ENCODE measurements at places on chromosomes 2 and 18.

GRCh38 chr2:240294514-240294913 lies 140.9 kb upstream of the GPC1 start:
- DNase-seq = no peak

- peak; percentile 5 for DNase-seq
Observed at GRCh38 chr2:184938221-184938985, 340.1 kb downstream of the ZNF804A start.

DNA sequence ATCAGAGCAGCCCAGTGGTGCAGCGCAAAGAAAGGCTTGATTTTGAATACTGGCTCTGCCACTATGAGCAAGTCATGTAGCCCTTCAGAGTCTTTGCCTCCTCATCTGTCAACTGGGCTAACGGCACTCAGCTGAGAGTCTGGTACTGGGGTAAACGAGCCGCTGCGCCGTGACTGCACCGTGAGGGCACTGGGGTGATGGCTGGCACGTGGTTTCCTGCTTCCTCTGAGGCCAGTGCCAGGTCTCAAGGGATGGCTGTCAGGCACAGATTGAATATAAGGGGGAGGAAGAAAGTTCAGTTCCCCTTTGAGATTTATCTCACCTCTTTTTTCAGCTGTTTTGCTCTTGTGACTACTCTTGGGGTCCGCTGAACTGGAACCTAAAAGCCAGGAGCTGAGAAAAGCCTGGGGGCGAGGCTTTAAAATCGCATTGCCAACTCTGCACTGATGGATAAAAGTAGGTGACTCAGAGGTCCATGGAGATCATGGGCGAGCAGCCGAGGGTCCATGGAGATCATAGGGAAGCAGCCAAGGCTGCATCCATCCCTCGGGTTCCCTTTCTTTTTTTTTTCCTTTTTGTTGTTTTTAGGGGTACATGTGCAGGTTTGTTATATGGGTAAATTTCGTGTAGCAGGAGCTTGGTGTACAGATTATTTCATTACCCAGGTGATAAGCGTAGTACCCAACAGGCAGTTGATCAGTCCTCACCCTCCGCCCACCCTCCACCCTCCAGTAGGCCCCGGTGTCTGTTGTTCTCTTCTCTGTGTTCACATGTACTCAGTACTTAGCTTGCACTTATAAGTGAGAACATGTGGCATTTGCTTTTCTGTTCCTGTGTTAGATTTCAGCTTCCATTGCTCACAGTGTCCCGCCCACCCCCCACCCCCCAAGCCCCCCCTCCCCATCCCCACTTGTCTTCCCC lies 114.3 kb downstream of the SPP2 start:
- no peak for DNase-seq

- no peak for DNase-seq
Observed at GRCh38 chr2:222577341-222577740, 78.6 kb downstream of the FARSB start.

GRCh38 chr18:40738321-40738880 lies 1216.6 kb upstream of the PIK3C3 start:
- no peak for DNase-seq

GRCh38 chr2:114668415-114668814 lies 226.0 kb downstream of the DPP10 start:
- DNase-seq = no peak

- DNase-seq = no peak
Observed at GRCh38 chr18:39496986-39497385, 1931.4 kb upstream of the CELF4 start.

GRCh38 chr2:65053199-65053598 lies 3.0 kb upstream of the CEP68 start:
- no peak for DNase-seq

DNA sequence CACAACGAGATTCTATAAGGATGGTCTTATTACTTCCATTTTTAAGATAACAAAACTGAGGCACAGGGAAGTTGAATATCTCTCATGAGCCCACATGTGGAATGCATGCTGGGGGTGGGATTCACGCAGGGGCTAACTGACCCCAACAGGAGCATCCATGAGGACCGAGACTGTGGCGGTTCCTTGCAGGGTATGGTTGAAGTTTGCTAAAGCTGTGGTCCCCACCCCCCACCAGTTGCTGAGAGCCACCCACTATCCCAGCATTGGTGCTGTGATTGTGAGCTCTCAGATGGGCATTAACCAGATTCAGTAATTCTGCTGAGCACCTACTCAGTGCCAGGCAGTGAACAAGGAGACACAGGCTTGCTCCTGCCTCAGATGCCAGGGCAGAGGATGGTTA lies 116.0 kb upstream of the TEX51 start:
- no peak for DNase-seq

DNA sequence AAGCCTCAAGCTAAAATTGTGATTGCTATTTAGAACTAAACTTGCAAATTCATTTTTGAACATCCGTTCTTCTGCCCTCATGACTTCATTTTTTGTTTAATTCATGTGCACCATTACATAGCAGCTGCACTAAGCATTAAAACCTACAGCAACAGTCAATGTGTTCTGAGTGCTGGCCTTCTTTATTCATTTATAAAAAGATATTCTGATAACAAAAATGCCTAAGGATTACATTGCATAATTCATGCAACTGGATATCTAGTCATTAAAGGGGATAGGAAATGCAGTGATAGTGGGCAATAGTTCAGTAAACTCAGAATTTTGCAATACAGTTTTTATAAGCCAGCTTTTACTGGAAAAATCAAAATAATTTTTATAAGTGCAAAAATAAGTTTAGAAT lies 294.4 kb upstream of the EPC2 start:
- no peak for DNase-seq

DNA sequence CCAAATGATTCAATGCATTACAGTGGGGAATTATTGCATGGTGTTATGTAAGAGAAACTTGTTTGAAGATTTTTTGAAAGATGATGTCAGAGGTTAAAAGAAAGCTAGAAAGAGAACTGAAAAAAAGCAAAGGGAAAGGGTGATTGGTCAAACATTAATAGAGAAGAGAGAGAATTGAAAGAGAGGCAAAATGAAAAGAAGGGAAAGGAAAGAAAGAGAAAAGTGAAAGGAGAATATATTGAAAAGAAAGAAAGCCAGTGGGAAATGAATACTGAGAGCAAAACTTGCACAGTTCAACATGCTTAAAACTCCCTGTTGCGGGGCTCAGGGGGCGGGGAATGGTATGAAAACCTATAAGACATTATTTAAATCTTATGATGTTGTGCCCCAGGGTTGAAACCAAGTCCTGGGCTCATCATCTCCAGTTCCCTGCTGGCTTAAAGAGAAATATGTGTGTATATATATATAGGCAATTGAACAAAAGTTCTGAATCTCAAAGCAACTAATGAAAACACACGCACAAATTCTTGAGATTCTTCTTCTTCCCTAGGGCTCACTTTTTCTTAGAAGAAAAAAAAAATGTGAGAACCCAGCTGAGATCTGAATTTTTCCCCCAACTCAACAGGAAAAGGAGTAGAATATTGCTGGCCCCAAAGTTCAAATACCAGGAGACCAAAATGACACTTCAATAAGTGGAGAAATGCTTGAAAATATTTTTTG lies 2045.9 kb upstream of the CELF4 start:
- peak; percentile 43 for DNase-seq

- DNase-seq = no peak
Observed at GRCh38 chr18:63972002-63972376, 2.1 kb downstream of the SERPINB8 start.

- no peak for DNase-seq
Observed at GRCh38 chr2:108866041-108866440, 79.5 kb downstream of the CCDC138 start.

GRCh38 chr2:207071820-207072219 lies 93.9 kb downstream of the KLF7 start:
- DNase-seq = no peak

GRCh38 chr2:102412199-102412598 lies 10.8 kb upstream of the IL18RAP start:
- no peak for DNase-seq

DNA sequence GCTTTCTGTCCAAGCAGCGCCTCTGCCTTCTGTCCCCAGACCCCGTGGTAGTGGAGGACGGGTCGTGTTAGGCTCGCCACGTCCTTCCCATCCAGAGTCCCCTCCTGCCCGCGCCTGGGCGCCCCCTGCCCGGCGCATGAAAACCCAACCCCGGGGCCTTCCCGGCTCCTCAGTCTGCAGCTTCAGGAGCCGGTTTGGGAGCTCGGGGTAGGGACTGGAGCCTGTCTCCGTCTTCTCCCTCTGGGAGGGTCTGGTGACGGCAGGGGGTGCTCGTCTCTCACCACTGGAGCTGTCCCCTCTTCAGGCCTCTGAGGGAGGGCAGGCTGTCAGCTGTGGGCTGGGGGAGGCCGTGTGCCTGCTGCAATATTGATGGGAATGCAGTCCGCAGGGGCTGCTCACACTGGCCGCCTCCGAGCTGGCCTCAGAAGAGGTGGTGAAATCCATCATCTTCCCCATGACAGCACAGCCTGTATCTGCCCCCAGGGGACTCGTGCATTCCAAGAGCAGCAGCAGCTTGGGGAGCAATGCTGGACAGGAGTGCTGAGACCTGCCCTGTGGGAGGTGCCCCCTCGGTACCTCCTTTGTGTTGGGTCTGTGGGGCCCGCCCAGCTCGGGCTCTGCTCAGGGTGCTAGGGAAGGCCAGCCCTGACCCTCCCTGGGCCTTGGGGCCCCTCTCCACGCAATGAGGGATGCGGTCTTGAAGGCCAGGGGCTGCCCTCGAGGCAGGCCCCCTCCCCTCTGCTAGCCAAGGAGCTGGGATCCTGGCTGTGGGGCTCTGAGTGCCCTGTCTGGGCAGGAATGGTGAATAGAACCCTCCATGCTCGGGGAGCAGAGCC lies 17.8 kb upstream of the KLHL30 start:
- peak; percentile 38 for DNase-seq

DNA sequence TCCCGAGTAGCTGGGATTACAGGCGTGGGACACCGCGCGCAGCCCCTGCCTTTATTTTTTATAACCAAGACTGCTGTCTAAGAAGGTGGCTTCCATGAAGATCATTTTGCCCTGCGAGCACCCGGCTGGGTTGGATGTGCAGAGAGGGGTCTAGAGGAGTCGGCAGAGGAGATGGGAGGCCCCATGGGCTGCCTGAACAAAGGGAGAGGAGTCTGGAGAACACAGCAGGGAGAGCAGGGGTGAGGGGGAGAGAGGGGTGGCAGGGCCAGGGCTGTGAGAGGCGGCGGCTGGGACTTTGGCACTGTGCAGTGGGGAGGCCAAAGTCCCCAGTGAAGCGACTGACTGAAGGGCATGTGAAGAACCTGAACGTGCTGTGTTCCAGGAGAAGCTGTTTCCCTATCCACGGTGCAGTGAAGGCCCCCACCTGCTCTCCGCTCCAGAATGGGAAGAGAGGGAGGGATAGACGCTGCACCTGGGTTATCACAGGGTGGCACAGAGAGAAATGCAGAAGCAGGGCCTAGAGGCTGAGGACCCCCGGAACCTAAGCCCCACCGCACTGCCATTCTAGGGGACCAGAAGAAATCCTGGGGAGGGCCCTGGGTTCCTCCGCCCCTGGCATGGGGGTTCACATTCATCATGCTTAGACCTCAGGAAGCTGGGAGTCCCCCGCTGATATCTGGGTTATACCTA lies 24.8 kb upstream of the FOSL2 start:
- DNase-seq = no peak

DNA sequence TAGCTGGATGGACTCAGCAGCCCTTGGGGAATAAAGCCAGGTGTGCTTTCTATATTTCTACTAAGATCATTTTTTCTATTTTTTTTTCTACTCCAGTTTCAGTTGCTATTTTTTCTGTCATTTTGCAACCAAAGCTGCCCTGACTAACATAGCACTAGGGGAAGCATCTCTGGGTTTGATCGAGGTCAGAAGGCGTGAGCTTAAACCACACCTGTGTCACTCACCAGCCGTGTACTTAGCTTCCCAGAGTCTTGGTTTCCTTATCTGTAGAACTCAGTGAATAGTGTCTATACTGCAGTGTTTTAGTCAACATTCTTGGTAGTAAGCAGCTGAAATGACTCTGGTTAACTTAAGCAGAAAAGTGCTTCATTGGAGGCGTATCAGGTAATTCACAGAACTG lies 489.6 kb upstream of the SPRED2 start:
- DNase-seq = no peak

DNA sequence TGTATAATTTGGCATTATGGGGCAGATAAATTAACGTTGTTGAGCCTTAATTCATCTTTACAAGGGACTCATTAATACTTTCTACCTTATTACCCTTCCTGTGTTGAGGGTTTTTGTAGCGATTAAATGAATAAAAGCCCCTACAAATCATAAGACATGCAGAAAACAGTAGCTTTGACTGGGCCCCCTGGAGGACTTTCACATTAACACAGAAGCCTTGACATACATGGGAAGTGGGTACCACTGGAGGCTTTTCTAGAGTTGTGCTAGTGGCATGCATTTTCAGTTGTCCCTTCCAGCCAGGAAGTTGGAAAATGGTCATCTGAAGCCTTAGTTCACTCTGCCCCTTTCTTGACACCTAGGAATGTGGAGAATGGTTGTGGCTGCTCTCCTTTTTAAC lies 30.2 kb downstream of the MTA3 start:
- DNase-seq = no peak

GRCh38 chr18:61587865-61588264 lies 254.6 kb downstream of the CDH20 start:
- no peak for DNase-seq

DNA sequence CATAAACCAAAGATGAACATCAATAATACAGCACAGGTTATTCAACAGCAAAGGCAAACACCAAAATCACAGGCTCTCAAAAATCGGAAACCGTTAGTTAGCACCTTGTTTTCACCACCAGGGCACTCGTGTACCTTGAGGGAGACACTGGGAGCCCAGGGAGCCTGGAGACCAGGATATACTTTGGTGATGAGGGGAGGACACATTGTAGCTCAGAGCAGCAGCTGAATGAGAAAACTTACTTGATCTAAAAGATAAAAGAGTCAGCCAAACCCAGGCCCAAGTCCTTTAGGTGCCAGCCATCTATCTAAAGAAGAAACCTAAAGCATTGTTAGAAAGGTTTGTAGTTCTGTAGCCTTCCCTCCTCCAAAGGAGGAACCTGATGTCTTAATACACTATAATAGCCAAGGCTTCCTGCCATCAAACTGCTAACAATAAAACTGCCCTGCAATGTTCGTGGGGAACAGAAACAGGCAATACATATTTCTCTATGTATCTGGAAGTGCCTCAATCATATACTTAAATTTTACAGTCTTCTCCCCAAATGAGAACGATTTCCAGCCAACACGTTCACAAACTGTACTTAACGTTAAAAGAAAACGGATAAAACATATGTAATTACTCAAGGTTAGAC lies 19.3 kb downstream of the BCL11A start:
- DNase-seq = no peak

DNA sequence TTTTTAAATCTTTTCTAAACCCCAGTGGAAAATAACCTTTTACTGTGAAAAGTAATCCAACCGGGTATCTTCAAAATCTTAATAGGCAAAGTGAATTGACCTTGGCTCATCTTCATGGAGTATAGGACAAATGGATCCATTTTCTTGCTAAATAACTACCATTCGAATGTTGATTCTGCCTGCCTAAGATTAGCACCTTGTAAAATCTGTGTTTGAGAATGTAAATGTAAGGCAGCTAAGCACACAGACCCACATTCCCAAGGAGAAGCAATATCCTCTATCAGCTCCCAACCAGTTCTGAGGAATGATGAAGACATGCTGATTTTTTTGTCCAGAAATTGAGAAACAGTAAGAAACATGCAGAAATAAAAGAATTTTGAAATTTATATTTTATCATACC lies 509.8 kb upstream of the SMIM21 start:
- DNase-seq = no peak
